ENCODE measurements at places on chromosomes 16 and 17.

DNA sequence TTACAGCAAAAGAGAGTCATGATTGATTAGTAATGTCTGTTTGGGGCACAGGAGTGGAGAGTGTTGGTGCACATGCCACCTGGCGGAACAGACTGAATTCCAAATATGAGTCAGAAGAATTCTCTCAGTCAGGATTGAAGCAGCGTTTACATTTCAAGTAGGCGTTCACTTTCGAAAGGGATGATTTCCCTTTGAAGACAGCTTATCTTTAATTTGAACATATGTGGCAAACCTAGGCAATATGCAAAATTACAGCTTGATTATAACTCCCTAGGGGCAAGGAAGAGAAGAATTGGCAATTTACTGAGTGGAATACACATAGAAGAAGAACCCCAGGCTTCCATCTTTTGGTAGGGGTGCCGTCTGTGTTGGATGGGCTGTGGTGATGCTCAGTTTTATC is 235.8 kb downstream of the HAPSTR1 start:
- DNase-seq, result no peak

DNA sequence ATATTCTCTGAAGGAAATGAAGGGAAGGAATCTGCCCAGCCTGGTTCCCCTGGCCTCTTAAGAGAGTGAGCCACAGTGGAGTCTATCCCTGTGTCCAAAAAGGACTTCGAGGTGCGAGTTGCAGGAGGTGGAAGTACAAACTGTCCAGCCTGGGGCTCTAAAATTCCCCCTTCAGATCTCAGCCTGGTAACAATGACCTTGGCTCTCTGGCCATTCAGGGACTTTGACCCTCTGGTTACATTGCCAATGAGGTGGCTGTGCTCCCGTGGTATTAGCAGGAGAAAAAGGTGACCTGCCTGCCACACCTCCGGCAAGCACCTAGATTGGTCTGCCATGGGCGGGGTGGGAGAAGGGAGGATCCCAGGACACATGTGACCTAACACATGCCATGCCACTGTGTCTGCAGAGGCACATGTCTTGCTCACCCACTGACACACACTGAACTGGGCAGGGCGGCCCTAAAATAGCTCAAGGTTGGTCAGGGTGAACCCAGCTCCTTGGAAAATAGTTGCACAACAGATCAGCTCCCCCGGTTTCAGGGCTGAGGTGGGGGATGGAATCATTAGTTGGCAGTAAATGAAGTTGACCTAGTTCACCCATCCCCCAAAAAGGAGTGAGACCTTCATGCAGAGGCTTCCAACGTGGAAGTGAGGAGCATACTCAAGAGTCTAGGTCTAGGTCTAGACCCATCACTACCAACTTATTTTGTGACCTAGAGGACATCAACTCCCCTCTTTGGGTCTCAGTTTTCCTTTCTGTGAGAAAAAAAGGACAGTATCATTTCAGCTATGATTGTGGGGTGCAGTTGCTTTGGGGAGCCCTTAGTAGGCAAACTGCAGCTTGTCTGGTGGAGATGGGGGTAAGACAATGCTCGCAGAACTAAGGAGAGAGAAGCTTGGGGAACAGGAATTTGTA is 2.2 kb downstream of the NR1D1 start:
- DNase-seq, result no peak

DNA sequence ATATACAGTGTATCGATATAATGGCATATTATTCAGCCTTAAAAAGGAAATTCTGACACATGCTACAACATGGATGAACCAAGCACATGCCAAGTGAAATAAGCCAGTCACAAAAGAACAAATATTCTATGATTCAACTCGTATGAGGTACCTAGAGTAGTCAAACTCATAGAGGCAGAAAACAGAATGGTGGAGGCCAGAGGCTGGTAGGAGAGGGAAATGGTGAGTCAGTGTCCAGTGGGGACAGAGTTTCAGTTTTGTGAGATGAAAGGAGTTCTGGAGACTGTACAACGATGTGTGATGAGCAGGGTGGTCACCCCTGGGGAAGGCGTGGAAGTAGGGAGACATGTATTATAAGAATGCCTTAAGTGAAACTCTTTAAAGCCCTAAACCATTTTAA is 39.9 kb downstream of the RNF157 start:
- no peak for DNase-seq

DNA sequence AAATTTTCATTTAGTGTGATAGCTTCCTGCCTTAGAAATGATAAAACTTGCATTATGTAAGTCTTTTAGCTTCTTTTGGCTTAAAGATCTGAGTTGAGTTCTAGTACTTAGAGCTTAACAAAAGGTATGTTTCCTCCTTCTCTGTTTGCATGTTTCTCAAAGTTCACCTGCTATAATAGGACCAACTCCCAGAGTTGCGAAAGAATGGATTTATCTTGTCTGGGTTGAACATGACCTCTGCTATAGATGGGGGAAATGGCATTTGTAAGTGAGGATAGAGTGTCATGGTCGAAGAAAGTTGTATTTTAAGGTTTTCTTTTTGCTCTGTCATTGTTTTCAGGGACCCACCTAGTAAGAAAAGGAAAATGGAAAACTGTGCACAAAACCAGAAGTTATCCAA is 7.2 kb downstream of the ATMIN start:
- no peak for DNase-seq

- DNase-seq, result peak; percentile 17
These were observed 184.8 kb upstream of the CIBAR2 start for GRCh38 chr16:85296859-85297660.

DNA sequence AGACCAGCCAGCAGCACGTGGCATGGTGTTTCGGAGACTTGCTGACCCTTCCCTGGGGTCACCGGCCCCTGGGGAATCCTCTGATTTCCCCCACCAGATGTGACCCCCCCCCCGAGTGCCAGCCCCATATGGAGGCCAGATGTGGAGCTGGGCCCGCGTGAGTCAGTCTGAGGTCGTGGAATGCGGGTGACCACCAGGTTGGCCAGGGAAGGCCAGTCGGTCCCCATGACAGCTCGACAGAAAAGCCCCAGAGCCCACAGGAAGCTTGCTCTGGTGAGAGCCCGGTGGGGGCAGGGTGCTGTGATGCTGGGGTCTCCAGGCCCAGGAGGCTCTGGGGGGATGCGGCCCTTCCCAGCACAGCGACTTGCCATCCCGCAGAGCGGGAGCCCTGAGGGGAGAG is 209.0 kb downstream of the NTN1 start:
- no peak for DNase-seq

DNA sequence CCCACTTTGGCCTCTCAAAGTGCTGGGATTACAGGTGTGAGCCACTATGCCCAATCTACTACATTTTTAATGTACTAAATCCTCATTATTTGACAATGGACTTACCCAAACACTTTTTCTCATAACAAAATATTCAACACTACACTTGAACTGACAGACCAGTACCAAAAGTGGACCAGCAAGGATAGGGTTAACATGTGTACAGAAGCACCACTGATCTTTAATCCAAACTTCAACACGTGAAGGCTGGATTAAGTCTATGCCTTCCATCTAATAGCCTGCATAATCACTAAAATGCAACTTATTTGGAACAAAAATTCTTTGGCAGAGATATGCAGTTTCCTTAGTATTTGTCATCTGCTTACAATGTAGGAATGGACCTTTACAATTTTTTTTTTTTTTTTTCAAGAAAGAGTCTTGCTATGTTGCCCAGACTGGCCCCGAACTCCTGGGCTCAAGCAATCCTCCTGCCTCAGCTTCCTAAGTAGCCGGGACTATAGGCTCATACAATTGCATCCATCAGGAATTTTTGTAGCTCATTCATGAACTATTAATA is 60.0 kb upstream of the BCAR1 start:
- no peak for DNase-seq

DNA sequence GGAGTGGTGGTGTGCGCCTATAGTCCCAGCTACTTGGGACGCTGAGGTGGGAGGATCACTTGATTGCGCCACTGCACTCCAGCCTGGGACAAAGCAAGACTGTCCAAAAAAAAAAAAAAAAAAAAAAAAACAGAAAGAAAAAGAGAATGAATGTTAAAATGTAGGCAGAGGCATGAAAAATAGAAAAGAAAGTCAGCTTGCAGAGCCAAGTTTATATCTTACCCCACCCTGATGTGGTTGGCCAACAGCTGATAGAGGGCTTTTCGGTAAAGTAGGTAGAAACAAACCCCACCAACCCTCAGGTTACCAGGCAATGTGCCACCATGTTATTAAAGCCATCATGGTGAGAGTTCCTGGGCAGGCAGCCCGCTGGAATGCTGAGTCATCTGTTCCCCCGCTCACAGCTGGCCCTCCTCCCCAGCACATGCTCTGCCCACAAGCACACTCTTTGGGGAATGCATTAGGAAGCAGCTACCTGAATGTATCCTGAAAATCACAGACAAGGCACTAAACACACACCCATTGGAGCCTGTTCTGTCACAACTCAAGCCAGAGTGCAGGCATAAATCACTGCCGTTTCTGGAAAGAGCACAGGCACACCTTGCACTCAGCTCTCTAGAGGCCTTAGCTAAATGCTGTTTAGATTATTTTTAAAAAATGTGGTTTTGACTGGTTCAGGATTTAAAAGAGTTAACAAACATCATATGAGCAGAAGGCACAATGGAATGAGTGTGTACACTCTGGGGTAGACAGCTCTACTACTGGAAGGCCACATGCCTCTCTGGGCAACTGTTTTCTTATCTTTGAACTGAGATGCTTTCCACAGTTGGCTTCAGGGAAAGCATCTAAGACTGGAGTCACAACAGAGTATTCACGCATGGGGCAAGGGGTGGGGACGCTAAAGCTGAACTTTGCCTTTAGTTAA is 128.5 kb downstream of the PARN start:
- no peak for DNase-seq

GRCh38 chr17:50877838-50878237 is 11.7 kb upstream of the TOB1 start:
- no peak for DNase-seq

DNA sequence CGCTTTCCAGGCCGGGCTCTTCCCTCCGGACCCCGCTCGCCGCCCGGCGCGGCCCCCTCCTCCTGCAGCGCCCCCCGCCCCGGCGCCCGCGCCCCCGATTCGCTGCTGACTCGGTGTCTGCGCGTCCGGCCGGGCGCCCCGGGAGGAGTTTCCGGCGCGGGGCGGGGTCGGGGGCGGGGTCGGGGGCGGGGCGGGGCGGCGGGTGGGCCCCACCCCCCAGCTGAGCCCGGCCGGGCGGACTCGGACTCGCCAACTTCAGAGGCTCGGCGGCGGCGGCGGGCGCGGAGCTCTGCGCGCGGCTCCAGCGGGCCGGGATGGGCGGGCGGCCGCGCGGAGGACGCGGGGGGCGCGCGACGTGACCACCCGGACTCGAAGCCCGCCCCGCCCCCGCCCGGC is at the start of gene METRNL:
METRNL (plus strand) TSS at position 258 of the 396 bp plus-strand sequence. CDS start 207 bp downstream, outside the sequence.
- no peak for DNase-seq

- no peak for DNase-seq
These were observed 670.0 kb downstream of the TOX3 start for GRCh38 chr16:51876934-51877333.

GRCh38 chr17:74326506-74326905 is 480 bp downstream of the KIF19 start:
- no peak for DNase-seq

- no peak for DNase-seq
These were observed 14.9 kb downstream of the CDIP1 start for GRCh38 chr16:4523686-4524085.

DNA sequence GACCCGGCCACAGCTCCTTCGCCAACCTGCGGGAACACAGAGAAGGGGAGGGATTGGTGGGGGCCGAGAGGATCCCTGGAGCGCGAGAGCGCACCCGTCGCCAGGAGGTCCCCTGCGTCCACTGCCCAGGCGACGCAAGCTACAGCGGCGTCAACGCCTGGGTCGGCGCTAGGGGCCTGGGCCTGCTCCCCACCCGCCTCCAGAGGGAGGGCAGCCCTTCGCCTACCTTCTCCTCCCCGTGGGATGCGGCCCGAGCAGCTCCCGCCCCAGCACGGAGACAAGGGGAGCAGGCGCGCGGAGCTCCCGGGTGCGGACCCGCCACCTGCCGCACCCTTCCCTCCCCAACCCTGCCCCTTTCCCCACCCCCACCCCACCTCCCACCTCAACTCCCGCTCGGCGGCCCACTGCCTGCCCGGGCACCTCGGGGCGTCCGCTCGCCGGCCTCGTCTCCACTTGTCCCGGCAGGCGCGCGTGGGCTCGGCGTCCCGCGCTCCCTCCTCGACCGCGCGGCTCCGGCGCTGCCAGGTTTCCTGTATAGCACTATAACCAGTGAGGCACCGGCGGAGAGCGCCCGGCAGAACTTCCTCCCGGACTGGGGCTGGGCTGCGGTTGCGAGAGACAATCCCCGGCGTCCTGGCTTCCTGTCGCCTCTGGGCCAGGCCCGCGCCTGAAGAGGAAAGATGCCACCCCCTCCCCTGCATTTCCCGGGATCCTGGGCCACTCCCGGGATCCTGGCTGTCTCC is 119.1 kb upstream of the SMURF2 start:
- peak; percentile 44 for DNase-seq

- DNase-seq, result peak; percentile 47
These were observed 32.8 kb downstream of the HIC1 start for GRCh38 chr17:2087597-2088211.

- DNase-seq, result no peak
These were observed 444.6 kb downstream of the MAF start for GRCh38 chr16:79155904-79156303.

DNA sequence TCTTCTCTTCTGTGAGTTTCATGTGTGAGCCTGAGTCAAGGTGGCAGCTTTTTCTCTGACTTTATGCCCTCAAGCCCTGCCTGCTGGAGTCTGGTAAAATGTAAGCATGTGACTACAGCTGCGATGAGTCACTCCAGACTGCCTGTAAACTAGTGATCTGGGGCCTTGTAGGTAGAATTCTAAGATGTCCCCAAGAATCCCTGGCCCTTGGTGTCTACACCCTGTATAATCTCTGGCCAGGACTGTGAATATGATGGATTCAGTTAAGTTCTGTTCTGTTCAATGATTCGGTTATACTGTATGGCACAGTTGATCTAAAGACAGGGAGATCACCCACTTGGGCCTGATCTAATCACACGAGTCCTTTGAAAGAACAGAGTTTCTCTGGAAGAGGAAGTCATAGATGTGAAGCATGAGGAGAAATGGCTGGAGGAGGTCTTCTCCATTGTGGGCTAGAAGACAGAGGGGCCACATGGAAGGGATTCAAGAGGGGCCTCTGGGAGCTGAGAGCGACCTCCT is 29.8 kb downstream of the PRSS54 start:
- DNase-seq, result no peak

DNA sequence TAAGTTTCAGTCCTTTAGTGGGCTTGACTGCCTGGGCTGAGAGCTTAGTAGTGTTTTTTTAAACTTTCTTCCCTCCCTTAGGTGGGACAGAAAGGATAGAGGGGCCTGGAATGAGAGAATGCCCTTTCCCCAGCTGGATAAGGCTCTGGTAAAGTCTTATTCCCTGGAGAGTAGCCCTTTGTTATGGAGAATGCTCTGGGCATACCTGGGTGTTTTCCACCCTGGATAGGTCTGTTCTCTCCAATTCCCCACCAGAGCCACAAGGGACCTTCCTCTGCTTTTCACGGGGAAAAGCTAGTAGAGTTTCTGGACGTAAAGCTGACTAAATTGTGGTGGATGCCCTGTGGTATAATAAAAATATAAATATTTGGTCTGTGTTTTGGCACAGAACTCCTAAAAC is 164.1 kb downstream of the HS3ST4 start:
- no peak for DNase-seq

DNA sequence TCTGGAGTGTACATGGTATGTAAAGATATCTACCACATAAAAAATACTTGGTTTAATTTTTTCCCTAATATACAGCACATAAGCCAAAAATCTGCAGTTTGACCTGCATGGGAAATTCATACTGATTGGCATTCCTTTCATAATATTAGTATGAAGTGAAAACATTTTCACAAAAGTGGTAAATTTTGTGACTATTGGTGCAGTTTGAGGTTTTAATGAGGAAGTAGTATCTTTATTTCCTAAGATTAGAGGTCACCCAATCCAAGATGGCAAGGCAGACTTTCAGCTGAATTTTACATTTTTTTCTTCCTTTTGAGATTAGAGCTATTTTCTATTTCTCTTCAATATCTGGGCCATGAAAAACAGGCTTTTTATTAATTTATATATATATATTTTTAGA is 21.2 kb downstream of the METTL9 start:
- no peak for DNase-seq
